ENCODE measurements at places on chromosomes 6 and 20.

GRCh38 chr6:3206339-3207015, 21.0 kb downstream of the TUBB2B start:
- no peak for DNase-seq

DNA sequence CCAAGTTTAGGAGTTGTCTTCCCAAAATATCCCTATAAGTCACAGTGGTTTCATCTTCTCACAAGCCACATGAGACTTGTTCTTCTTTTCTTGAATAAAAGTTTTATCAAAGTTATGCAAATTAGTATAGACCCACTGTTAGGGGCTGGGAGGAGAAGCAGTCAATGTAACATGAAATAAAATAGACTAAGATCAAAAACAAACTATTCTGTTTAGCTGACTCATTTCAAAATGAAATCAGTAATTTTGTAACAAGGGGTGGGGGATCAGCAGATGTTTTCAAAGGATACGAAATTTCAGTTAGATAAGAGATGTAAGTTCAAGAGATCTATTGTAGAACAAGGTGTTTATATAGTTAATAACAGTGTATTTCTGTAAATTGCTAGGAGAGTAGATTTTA, 339.6 kb upstream of the PRDM1 start:
- no peak for DNase-seq

- peak; percentile 13 for DNase-seq
Observed at GRCh38 chr6:116369964-116370759, 585 bp upstream of the DSE start.

GRCh38 chr6:130520221-130520620, 154.4 kb downstream of the TMEM200A start:
- peak; percentile 34 for DNase-seq

DNA sequence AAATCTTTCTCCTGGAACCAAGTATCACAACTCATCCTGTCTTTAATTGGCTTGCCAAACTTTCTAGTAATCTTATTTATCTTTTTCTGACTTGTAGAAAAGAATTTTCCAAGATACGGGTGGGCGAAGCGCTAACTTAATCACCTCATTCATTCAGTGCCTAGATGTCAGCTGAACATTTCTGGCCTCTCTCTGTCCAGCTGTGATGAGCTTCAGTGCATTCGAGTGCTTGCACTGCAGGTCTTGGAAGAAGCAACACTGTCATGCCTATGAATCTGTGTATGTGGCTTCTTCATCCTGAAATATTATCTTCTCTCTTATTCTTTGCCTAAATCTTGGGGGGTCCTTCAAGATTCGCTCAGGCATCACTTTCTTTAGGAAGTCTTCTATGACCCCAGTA, 16.3 kb upstream of the ENPP1 start:
- no peak for DNase-seq

- peak; percentile 47 for DNase-seq
Observed at GRCh38 chr20:63434599-63435378, 37.7 kb downstream of the KCNQ2 start.

DNA sequence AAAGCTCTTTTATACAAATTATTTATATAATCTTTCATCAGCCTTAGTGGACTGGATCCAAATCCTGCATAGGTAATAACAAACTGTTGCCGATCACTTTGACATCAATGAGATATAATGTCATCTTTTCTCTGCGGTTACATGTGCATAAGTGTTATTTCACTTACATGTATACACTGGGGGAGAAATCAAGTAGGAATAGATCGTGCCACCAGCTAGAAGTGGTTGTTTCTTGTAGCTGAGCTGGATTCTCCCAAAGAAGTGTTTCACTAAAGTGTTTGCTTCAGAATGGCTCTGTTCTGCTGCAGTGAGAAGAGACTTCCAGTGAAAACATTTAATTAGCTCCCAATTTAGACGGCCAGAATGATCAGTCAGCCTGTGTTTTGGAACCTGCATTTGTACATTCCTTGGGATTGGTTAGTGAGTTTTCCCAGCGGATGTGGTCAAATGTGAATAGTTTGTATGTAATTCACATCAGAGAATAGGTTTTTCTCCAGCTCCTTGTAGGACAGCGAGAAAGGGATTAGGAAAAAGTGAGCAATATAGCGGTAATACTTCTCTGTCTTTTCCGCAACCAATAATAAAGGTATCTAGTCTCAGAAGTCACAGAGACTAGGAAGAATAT, 163.1 kb upstream of the CCN2 start:
- DNase-seq = peak; percentile 53

GRCh38 chr20:8151372-8151771, 19.3 kb downstream of the PLCB1 start:
- DNase-seq = peak; percentile 25

DNA sequence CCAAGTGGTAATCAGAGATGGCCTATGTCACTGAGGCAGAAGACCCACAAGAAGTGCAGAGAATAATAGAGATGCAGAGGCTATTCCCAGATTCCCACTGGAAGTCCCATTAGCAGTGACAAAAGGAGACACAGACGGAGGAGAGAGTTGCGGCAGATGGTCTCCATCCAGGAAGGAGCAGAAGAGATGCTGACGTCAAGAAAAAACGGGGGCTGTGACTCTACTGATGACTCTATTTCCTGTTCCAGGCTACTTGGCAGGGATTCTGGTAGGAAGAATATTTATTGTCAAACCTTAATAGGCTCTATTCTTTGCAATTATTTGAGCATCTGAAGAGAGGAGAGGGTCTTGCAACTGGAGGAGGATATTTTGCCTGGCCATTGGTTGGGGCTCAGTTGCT, 246.0 kb upstream of the ECI2 start:
- DNase-seq = peak; percentile 71

- no peak for DNase-seq
Observed at GRCh38 chr20:60024245-60024644, 66.0 kb downstream of the CDH26 start.

- no peak for DNase-seq
Observed at GRCh38 chr6:22363166-22363713, 66.4 kb upstream of the PRL start.

DNA sequence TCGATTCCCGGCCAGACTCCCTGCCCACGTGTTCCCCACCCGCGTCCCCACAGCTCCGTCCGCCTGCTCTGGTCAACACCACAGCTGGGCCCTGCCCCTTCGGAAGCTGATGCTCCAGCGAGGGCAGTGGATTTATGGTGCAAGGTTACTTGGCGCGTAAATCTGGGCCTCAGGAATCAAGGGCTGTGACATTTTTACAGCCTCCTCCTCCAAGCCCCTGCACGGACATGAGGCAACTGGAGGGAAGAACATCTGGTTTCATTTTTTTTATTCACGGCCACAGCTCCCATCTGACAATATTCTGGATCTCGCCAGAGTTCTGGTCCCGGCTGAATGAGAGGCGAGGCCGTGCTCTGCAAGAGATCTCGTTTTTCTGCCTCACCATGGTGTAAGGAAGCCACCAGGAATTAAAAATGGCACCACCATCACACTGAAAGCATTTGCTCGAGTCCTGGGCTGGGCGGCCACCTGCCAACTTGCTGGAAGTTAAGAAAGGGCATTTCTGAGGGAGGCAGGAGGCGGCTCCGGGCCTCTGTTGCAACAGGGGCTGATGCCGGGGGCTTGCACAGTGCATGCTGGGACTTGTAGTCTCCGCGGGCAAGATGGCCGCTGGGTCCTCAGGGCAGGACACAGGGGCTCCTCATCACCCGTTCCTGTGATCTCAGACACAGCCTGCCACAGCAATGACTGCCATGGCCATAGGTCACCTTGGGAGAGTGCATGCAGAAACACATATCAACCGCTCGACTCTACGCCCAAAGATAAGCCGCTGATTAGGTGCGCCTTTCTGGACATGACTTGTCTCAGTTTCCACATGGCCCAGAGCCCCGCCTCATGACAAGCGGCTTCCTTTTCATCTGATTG, 148.5 kb downstream of the LY86 start:
- DNase-seq = peak; percentile 56

GRCh38 chr6:133033263-133033662, 207.9 kb upstream of the EYA4 start:
- DNase-seq = no peak

DNA sequence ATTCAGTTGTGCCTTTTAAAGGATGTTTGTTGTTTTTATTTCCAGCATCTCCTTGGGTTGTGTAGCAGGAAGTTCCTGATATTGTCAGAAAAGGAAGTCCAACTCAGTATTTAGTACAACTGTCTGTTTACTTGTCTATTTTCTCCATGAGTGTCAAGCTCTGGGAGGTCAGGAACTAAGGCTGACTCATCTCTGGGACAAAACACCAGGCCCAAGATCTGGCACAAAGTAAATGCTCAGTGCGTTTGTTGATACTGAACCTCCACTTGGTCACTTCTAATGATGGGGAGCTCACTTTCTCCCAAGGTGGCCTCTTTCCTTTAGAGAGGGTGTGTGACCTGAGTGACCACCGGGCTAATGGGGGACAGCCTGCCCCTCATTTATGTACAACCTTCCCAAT, 12.6 kb upstream of the PIGU start:
- DNase-seq = no peak

GRCh38 chr20:57008217-57008616, 258.2 kb downstream of the BMP7 start:
- DNase-seq = no peak

DNA sequence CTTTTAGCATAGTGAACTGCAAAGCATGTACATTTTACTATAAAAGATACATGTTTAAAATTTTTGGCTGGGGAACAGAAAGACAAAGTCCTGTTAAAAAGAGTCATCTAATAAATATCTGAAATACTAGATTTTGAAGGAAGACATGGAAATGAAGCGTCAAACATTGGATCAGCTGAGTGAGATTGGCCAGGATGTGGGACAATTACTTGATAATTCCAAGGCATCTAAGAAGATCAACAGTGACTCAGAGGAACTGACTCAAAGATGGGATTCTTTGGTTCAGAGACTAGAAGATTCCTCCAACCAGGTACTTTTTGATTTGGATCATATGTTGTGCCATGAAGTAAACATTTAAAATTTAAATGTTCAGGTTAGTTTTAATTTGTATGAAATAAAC, 162.3 kb downstream of the UTRN start:
- peak; percentile 32 for DNase-seq

- no peak for DNase-seq
Observed at GRCh38 chr20:62494537-62494936, 18.7 kb upstream of the GATA5 start.

- no peak for DNase-seq
Observed at GRCh38 chr20:24109537-24109936, 121.0 kb upstream of the GGTLC1 start.

- peak; percentile 4 for DNase-seq
Observed at GRCh38 chr6:151205721-151206600, 33.8 kb upstream of the AKAP12 start.

Measured in fibroblast of the aortic adventitia (primary cell).